Aorta (tissue), 5 donors: ENCODE measurements at places on chromosomes 11 and 22. TPM values are rescaled to one million over a fixed set of nuclear protein-coding genes. Genes with fewer than 3 reads are reported as not detected.

- DNase-seq = no peak
Measured at GRCh38 chr11:45959851-45960250, 37.4 kb downstream of the LARGE2 start.

DNA sequence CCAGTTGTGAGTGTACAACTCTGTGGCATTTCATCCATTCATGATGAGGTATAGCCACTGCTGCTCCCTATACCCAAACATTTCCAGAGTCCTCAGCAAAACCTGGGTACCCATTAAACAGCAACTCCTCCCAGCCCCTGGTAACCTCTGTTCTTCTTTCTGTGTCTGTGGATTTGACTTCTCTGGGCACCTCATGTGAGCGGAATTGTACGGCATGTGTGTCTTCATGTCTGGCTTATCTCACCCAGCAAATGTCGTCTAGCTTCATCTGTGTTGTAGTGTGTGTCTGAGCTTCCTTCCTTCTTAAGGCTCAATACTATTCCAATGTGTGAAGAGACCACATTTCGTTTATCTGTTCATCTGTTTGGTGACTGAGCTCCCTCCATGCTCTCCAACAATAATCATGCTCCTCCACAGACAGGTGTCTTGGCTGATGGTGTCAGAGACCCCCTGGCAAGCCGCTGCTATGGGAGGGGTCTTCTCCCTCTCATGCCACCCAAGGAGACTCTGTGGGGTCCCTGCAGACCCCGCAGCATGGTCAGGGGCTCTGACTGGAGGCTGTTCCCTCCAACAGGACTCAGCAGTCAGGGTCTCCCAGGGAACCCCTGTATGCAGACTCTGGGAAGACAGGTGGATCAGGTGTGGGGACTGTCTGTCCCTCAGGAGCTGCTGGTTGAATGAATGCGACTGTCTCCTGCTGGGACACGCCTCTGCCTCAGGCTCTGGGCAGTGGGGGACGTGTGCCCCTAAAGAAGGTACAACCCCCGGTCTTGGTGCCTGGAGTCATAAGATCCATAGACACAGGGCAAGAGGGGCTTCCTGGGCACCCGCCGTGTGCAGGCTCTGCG is 52.7 kb downstream of the SMIM38 start:
- no peak for DNase-seq

RHOD gene
- 33.6 TPM for polyA plus RNA-seq

GRCh38 chr11:112541140-112542046 is 280.7 kb upstream of the PLET1 start:
- no peak for DNase-seq

YPEL4 gene
- polyA plus RNA-seq = 6.2 TPM

DNA sequence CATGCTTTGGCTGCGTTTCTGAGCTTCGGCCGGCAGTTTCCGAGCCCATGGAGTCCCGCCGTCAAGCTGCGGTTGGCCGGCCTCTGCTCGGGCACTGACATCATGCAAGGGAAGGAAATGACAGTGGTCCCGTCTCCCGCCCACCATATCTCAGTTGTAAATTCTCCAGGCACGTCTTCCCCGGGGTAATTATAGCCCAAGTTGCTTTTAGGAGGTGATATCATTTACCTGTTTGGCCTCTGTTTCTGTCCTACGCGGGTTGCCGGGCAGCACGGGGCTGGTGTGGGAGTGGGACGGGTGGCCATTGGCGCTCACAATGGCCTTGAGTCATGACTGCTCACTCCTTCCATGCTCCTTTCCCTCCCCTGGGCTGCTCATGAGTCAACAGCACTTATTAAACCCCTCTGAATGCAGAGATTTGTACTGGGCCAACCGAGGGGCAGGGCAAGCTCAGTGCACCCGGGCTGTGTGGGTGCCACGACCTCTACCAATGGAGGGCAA is 4.2 kb upstream of the ANO1 start:
- no peak for DNase-seq

DNA sequence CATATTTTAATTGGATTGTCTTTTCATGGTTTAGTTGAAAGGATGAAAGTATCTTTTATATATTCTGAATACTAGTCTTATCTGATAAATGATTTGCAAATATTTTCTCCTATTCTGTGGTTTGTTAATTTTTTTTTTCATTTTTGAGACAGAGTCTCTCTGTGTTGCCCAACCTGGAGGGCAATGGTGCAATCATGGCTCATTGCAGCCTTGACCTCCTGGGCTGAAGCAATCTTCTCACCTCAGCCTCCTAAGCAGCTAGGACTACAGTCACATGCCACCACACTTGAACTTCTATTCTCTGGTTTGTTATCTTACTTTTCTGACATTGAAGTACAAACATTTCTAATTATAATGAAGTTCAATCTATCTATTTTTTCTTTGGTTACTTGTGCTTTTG is 30.0 kb upstream of the FAR1 start:
- no peak for DNase-seq

NCAM1 gene
- polyA plus RNA-seq = 1.8 TPM

ART1 gene
- not detected for polyA plus RNA-seq

- DNase-seq = no peak
Measured at GRCh38 chr11:95245038-95245437, 14.0 kb upstream of the SESN3 start.

GRCh38 chr11:4019891-4020290 is 74.7 kb upstream of the RRM1 start:
- no peak for DNase-seq

DNA sequence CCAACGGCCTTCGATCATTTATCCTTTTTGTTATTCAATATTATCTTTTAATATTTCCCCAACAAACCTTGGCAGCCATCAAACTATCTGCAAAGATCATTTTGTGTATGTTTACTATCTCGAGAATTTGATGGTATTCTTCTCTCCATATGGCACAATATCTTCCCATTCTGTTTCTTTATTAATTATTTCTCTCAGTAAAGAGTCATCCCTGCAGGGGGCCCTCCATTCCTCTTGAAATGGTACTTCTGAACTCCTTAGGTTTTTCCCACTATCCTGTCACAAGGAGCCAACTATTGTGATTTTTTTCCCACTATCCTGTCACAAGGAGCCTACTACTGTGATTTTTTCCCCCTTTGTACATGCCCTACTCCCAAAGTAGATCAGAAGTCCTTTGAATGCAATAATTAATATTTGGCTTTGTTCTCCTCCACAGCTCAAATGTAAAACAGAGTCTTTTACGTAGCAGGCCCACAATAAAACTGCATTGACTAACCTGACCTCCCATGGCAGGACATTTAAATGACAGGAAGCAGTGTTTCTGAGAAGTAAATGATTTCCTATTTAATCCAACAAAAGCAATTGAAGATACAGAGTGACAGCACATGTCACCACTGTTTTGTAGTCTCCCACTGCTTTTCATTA is 43.3 kb downstream of the PDGFD start:
- no peak for DNase-seq

DNA sequence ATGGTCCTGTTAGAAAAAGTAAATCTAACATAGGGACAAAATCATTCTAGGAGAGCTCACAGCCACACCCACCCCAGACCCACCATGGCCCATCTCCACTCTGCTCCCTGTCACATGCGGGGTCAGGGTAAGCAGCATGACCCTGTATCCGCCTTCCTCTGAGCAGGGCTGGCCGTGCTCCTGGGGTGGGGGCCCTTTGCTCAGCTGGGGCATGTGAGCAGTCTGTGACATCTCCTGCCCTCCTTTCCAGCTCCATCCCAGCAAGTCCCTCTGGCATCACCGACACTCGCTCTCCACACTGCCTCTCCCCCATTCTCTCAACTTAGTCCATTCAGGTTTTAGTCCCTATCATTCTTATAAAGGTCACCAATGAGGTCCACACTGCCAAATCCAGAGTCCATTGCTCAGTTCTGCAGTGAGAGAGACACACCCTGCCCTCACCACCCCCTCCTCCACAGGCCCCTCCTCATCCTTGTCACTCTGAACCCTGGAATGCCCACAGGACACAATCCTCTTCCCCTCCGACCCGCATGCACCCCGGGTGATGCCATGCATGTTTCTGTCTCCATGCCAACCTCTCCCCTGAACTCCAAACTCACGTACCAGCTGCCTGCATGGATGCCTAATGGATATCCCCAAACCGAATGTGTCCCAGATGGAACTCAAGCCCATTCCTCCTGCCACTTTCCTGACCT is 65.1 kb upstream of the PITPNB start:
- DNase-seq = no peak

DNA sequence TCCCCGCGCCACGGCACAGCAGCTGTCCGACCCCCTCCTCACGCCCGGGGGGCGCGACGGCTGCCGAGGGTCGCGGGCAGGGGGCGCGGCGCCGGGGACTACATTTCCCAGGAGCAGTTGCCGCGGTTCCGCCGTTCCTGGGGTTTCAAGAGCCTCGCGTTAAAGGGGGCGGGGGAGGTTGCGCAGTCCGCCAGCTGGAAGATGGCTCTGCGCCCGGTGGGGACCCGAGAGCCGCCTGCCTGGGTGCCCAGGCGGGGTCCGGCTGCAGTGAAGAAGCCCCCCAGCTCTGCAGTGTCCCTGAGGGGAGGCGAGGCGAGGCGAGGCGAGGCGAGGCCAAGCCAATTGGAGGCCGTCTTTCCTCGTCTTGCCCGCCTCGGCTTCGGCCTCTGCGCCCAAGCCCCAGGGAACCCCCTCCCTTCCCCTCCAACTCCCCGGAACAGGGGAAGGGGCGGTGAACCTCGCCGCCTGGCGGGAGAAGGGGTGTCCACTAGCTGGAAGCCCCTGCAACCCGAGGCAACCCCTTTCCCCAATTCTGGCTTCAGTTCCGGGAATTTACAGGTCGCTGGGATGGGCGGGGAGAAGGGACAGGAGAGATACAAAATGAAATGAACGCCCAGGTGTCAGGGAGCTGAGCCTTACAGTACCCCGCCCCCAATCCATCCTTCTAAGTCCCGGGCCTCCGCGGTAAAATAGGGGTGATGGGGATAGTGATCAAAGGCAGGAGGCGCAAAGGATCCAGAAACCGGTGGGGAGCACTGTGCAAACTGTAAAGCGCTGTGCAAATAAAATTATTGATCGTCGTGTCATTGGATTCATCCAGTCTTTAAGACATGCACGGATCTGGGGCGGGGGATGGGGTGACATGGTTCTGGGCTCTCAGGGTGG is 5.2 kb upstream of the GCAT start:
- peak; percentile 83 for DNase-seq

- no peak for DNase-seq
Measured at GRCh38 chr11:128180441-128181087, 406.8 kb downstream of the ETS1 start.

DNA sequence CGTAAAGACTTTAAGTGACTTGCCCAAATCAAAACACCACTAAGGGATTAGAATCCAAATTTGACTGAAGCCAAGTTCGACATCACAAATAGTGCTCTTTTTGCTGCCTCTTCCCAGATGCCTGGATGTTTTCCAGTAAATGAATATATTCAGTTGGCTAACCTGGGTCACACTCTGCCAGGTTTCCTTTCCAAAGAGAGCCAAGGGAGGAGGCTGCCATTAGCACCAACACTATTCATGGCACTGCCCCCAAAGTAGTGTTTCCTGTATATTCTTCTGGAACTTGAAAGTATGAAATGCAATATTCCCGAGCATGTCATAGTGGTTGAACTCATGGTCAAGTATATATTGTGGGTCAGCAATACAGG is 219.3 kb upstream of the UBASH3B start:
- no peak for DNase-seq
